RPMI7951 (cell line): ENCODE measurements at places on chromosomes 5 and 9. TPM values are rescaled to one million over a fixed set of nuclear protein-coding genes. Genes with fewer than 3 reads are reported as not detected.

SERF1A gene
- 11.5 and 15.6 TPM in 2 replicates for total RNA-seq

PCDHB9 gene
- total RNA-seq = 0.10 and 0.24 TPM in 2 replicates

CAMK4 gene
- 10.5 and 14.4 TPM in 2 replicates for total RNA-seq

SPATA9 gene
- total RNA-seq = 0.36 TPM in 1 of 2 replicates, not detected in the other

DNA sequence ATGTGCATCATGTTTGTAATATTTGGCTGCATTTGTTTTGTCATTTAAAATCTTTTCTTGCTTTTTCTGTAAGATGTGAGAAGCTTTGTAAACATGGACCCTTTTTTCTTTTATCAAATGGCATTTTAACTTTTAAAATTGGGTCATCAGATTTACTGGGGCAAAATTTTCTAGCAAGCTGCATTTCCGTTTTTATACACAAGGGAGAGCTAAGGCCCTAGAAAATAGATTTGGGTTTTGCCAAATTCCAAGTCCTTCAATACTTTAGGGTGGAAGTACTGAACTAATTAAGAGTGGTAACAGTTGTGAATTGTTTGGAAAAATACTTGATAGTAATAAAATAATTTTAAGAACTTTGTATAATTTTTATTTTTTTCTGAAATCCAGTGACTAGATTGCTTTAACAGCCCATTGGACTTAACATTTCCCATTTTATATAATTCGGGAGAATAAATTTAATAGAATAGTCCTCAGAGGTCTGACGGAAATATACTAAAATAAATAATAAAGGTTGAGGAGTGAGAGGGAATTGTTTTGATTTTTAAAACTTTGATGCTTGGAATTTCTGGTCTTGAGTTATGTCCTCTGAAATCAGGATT is 117.4 kb downstream of the SMARCA2 start:
- peak; percentile 31 for DNase-seq

DNA sequence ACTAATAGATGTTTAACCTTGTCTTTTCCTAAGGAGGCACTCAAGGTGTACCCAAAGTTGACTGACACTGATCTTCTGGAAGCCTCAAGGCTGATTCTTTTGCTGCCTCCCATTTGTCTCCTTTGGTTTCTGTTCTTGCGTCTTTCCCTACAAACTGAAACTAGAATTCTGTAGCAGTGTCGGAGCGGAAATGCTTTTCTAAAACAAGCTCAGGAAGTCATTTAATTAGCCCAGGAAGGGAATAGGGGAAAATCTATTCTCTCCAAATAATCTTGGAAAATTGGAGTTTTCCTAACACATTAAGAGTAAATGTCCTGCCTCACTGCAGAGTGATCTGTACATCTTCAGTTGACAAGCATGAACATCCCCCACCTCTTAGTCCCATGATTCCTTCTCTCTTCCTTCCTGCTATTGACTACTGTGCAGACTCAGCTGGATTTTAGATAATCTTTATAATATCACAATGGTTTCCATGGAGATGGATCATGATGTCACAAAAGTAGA is 182.7 kb downstream of the NR3C1 start:
- DNase-seq = no peak

DNA sequence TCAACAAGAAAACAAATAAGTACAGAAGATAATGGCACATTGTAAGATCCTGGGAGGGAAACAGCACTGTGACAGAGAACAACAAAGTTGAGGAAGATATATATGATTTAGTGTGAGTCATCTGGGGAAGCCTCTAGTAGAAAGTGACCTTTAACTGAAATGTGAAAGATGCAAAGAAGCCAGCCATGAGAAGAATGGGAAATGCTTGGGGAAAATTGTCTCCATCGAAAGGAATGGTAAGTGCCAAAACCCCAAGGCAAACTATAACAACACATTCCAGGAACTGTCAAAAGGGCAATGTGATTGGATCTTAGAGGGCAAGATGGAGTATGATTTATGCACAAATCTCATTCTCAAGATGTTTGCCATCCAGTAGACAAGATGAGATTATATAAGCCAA is 537.8 kb upstream of the BRINP1 start:
- DNase-seq = no peak

DNA sequence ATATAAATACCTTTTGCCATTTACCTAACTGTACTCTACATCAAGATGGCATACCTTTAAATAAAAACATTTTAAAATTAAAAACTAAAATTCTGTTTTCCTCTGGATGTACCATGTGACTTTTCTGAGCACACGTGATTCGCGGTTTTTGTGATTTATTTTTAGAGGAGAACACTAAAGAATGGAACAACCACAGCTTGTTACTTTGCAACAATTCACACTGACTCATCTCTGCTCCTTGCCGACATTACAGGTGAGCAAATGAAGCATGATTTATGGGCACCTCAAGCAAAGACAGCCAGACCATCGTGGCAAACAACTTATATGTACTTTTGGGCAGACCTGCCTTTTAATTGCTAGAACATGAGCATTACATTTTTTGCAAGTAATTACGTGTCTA is 61.3 kb downstream of the GDA start:
- no peak for DNase-seq

DNA sequence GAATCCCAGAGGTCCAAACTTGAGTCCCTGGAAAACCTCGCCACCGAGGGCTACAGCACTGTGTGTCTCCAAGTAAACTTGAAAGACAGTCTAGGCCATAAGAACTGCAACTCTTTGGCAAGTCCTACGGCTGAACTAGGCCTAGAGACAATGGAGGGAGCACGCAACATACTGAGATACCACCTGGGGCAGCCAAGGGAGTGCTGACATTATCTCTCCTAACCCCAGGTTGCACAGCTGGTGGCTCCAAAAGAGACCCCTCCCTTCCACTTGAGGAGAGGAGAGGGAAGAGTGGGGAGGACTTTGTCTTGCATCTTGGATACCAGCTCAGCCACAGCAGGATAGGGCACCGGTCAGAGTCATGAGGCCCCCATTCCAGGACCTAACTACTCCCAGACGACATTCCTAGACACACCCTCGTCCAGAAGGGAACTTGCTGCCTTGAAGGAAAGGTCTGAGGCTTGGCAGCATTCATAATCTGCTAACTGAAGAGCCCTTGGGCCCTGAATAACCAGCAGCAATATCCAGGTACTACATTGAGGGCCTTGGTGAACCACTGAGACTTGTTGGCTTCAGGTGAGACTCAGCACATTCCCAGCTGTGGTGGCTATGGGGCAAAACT is 42.7 kb downstream of the AP3B1 start:
- DNase-seq = no peak

DNA sequence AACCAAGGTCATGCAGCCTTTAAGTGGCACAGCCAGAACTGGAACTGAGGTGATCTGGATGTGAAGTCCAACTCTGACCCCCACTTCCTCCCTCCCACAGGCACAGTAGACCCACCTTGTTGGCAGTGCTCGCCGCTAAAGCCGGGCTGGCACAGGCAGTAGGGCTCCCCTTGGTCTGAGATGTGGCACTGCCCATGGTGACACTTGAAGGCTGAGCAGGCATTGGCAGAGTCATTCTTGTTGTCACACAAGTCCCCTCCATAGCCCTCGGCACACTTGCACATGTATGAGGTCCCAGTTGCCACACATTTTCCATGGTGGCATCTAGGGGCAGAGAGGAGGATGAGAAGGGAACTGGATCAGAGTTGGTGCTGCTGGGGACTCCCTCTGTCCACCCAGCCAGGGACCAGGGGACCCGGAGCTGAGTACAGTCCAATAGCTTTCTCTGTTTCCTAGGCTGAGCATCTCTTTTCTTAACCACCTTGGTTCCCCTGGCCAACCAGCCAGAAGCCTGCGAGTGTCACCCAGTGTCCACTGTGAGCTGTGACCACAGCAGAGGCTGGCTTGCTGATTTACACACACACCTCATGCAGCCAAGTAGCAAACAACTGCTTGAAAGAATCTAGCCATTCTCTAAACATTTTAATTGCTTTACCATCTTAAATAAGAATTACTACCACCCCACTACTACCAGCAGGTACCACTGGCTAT is 90.7 kb upstream of the PANK3 start:
- no peak for DNase-seq

- no peak for DNase-seq
These were observed 30.9 kb upstream of the WWC1 start for GRCh38 chr5:168260353-168261226.
